ENCODE measurements at places on chromosomes 11 and 22. TPM values are rescaled to one million over a fixed set of nuclear protein-coding genes. Genes with fewer than 3 reads are reported as not detected.

DNA sequence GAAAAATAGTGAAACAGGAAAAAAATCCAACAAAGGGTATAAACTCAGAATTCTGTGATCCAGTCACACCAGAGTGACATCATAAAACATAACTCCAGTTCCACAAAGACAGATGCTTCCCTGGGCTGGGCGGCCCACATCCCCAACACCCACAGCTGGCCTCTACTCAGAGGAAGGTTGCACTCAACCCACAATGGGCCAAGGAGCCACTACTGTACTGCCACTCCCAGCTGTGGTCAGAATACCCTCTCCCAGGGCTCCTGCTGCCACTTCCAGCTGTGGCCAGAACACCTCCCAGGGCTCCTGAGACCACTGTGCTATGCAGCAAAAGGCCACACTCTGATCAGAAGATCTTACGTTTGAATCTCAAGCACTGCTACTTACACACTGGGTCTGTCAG is 18.3 kb downstream of the SMCO4 start:
- no peak for DNase-seq

The ANO1 gene
- 40.8 TPM for total RNA-seq

- DNase-seq, result no peak
Observed at GRCh38 chr11:76265771-76266241, 59.5 kb upstream of the WNT11 start.

- no peak for DNase-seq
Observed at GRCh38 chr11:72307439-72307838, 63.5 kb upstream of the PHOX2A start.

The APOBEC3B gene
- not detected for total RNA-seq

The PRAME gene
- total RNA-seq, result not detected

The CHKB gene
- 51.6 TPM for total RNA-seq

DNA sequence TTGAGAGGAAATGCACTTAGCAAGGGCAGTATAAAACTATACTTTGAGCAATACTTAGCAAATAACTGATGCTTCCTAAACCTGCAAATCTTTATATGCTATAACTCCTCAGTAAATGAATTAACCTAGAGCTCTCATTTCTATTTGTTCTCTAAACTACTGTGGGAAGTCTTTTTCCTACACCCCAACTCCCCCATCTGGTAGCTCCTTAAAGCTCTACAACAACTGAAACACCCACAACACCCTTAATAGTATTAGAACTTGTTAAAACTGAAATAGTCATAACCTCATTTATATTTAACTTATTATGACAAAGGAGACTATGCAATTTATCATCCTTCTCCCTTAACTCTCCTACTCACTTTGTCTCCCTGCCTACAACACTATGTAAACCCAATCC is 43.4 kb downstream of the GUCY1A2 start:
- DNase-seq, result no peak

The METTL15 gene
- 14.7 TPM for total RNA-seq

The OR8B2 gene
- not detected for total RNA-seq

- DNase-seq, result no peak
Observed at GRCh38 chr22:39266398-39267030, 21.7 kb upstream of the PDGFB start.

Measured in vagina (tissue), 2 donors.